GM04503 (cell line): ENCODE measurements at places on chromosomes 12 and 14.

- DNase-seq: no peak
These were observed 25.6 kb upstream of the C12orf71 start for GRCh38 chr12:27107986-27108385.

DNA sequence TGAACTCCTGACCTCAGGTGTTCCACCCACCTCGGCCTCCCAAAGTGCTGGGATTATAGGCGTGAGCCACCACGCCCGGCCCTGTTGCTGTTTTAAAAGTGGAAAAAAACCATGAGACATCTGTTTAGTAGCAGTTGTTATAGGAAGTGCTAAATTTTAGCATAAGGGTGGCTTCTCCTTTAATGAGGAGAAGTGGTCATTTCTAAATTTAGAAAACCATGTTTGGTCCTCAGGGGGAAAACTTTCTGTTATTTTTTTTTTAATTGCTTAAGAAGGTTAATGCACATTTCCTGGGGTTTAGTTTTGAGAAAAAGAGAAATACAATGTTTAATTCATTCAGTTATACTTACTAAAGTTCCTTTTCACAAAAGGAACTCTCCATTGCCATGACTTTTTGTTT is 102.1 kb downstream of the MYRFL start:
- DNase-seq: no peak

- DNase-seq: no peak
These were observed 105.3 kb downstream of the PRKD1 start for GRCh38 chr14:29822430-29822709.

- no peak for DNase-seq
These were observed 148.7 kb downstream of the CCDC59 start for GRCh38 chr12:82209533-82209932.

GRCh38 chr12:24928131-24928530 is 20.8 kb downstream of the BCAT1 start:
- no peak for DNase-seq

DNA sequence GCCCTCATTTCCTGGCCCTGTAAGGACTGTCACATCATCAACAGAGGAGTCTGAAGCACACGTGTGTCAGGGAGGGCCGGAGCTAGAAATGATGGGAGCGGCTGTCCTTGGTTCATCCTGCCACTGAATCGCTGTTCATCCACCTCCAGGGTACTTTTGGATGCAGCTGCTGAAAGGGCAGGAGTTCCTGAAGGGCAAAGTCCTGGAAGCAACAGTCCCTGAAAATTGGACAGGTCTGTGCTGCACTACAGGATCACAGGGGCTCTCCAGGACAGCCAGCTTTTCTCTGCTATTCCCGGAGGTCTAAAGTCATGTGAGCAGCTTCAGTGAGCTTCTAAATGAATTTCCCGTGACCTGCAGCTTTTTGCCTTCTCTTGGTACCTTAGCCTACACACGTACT is 17.7 kb downstream of the POU6F1 start:
- DNase-seq: no peak

DNA sequence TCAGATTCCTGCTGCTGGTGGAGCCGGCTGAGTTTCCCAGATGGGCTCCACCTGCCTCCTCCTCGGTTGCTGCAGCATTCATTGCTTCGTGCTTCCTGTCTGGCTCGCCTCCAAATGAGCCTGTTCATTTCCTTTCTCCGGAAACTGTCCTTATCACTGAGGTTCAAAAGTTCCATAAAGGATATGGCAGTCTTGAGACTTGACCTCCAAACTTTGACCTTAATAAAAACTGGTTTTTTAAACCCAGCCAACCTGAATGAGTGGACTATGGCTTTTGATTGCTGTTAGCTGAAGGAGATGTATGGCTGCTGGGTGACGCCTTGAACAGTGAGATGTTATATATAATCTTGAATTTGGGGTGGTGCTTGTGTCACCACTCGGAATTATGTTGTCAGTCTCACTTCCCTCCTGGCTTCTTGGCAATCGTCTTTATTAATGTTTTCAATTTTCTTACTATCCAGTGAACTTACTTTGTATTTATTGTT is 62.7 kb downstream of the RASSF3 start:
- no peak for DNase-seq

DNA sequence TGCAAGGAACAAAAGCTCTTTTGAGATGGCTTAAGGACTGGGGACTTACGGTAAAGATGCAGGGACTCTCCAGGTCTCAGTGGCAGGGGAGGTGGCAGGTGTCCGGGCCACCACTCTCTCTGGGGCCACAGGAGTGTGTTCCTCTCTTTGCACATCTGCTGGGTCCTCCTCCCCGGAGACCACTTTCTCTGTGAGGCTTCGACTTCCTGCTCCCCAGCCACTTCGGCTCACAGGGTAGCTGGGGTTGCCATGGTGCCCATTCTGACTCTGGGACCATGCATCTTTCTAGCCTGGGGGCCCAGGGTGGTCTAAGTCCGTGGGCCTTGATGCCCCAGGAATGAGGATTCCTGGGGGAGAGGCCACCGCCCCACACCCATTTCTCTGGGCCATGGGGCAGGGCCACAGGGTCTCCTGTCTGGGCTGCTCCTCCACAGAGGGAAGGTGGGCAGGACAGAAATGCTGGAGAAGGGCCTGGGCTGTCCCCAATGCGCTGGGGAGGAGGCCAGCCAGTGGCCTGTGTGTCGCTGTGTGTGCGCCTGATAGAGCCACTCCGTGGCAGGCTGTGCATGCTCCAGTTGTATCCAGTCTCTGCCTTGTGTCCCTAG is 38.5 kb downstream of the CCDC92 start:
- no peak for DNase-seq

GRCh38 chr12:112985642-112986290 is 7.4 kb downstream of the OAS2 start:
- no peak for DNase-seq

- DNase-seq: no peak
These were observed 755 bp downstream of the SLC25A21 start for GRCh38 chr14:37171678-37172023.
